ENCODE measurements at places on chromosomes 4 and X. TPM values are rescaled to one million over a fixed set of nuclear protein-coding genes. Genes with fewer than 3 reads are reported as not detected.

The PHOX2B gene
- total RNA-seq = not detected

The CT45A3 gene
- total RNA-seq = not detected

The FAAH2 gene
- not detected for total RNA-seq

The ESX1 gene
- total RNA-seq = not detected

The CABS1 gene
- total RNA-seq = not detected

The IRS4 gene
- total RNA-seq = not detected

The C4orf50 gene
- total RNA-seq = not detected

The ADAM29 gene
- not detected for total RNA-seq

The FRMPD3 gene
- total RNA-seq = not detected

The NLGN4X gene
- not detected for total RNA-seq

The CDKL5 gene
- 5.5 TPM for total RNA-seq

The DDIT4L gene
- 9.2 TPM for total RNA-seq

The MAGEA11 gene
- not detected for total RNA-seq

The GPR78 gene
- 0.62 TPM for total RNA-seq

The CSAG3 gene
- not detected for total RNA-seq

The SPANXC gene
- not detected for total RNA-seq

The HAUS7 gene
- total RNA-seq = 19.6 TPM

The ALB gene
- 0.12 TPM for total RNA-seq

The TLR3 gene
- total RNA-seq = 1.8 TPM

The NSG1 gene
- total RNA-seq = not detected

The FGF13 gene
- 1.7 TPM for total RNA-seq

The SSX4 gene
- total RNA-seq = not detected

The MAGEA2B gene
- not detected for total RNA-seq

The FOXR2 gene
- not detected for total RNA-seq

The CTPS2 gene
- total RNA-seq = 10.0 TPM

The NCBP2L gene
- total RNA-seq = not detected

The SSX1 gene
- total RNA-seq = not detected

The MAMLD1 gene
- 0.44 TPM for total RNA-seq

The WNK3 gene
- 0.87 TPM for total RNA-seq

The SH3RF1 gene
- 31.9 TPM for total RNA-seq

The ZMAT1 gene
- total RNA-seq = 0.66 TPM

The MAOB gene
- total RNA-seq = 0.37 TPM

The ZNF711 gene
- 0.87 TPM for total RNA-seq

The CXXC4 gene
- under 0.01 TPM for total RNA-seq

The GAGE1 gene
- total RNA-seq = not detected

The DMRTC1 gene
- not detected for total RNA-seq

The RIPPLY1 gene
- total RNA-seq = not detected
